ENCODE measurements at places on chromosomes 1 and 21. TPM values are rescaled to one million over a fixed set of nuclear protein-coding genes. Genes with fewer than 3 reads are reported as not detected.

Gene FCER1G
- polyA plus RNA-seq: 80.5 TPM

Gene FAM151A
- polyA plus RNA-seq: 5.4 TPM

Gene CFAP107
- polyA plus RNA-seq: not detected

Gene CCDC30
- 0.69 TPM for polyA plus RNA-seq

Gene FAM72D
- polyA plus RNA-seq: 1.6 TPM

Gene TDRD10
- 2.0 TPM for polyA plus RNA-seq

Gene LCE1F
- not detected for polyA plus RNA-seq

Gene IL19
- not detected for polyA plus RNA-seq

Gene FCRL3
- 6.7 TPM for polyA plus RNA-seq

Gene TTF2
- 3.6 TPM for polyA plus RNA-seq

Gene F3
- polyA plus RNA-seq: 22.0 TPM

Gene FCRL6
- polyA plus RNA-seq: 0.38 TPM

Gene LEMD1
- polyA plus RNA-seq: not detected

Gene C8A
- not detected for polyA plus RNA-seq

Gene NPL
- polyA plus RNA-seq: 12.6 TPM

Gene SLC25A34
- 3.0 TPM for polyA plus RNA-seq

Gene UTP11
- polyA plus RNA-seq: 14.4 TPM

Gene MSH4
- polyA plus RNA-seq: not detected

Gene PRDM16
- polyA plus RNA-seq: 0.46 TPM

All from sigmoid colon (tissue), 7 donors.